IPS DF 6.9 (cell line): ENCODE measurements at places on chromosomes 5 and 9.
A peak's percentile ranks its signal among the peaks of the same experiment; 100 is the strongest.

DNA sequence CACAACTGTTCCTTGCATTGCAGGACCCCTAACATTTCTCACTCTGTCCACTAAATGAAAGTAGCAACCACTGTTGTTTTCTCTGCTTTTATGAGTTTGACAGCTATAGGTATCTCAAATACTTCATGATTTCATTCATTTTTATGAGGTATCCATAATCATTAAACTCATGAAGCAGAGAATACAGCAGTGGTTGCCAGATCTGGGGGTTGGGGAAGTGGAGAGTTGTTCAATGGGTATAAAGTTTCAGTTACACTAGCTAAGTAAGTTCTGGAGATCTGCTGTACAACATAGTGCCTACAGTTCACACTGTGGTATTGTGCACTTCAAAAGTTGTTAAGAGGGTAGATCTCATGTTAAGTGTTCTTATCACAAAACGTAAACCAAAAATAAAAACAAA is 23.4 kb upstream of the CAMK4 start:
- DNase-seq: no peak

DNA sequence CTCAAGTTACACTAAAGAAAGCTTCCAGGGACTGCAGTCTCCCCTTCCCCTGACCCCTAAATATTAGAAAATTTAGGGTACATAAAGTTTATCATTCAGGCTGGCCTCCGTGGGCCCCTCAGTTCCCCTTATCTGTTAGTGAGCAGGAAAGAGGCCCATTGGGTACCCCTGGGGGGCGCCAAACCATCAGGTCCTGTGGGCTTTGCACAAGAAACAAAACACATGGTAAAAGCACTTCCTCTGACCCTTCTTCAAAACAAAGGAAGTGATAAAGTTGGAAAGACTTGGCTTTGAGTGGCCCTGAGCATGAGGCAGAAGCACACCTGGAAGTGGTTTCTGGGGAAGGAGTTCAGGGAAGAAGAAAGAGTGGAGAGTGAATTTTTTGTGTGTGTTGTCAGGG is 213.0 kb downstream of the SMARCA2 start:
- peak; percentile 48 for DNase-seq

GRCh38 chr9:18106006-18106560 is 367.9 kb upstream of the ADAMTSL1 start:
- no peak for DNase-seq

DNA sequence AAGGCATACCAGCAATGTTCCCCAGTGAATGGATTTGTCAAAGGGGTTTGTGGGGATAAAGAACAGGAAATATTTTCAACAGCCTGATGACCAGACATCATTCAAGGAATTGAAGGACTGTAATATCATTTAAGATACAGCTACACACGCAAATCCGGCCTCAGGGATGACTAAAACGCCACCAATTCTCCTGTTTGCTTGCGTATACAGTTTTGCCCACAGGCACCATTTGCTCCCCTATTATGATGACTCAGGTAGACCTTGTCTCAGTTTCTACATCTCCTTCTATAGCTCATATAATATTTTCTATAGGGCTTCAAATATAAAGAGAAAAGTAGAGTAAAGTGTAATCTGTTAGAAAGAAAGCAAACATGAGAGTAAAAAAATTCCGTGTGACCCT is 29.7 kb upstream of the ITGA1 start:
- DNase-seq: no peak

GRCh38 chr5:64612344-64612961 is 77.8 kb upstream of the SHISAL2B start:
- DNase-seq: peak; percentile 50

DNA sequence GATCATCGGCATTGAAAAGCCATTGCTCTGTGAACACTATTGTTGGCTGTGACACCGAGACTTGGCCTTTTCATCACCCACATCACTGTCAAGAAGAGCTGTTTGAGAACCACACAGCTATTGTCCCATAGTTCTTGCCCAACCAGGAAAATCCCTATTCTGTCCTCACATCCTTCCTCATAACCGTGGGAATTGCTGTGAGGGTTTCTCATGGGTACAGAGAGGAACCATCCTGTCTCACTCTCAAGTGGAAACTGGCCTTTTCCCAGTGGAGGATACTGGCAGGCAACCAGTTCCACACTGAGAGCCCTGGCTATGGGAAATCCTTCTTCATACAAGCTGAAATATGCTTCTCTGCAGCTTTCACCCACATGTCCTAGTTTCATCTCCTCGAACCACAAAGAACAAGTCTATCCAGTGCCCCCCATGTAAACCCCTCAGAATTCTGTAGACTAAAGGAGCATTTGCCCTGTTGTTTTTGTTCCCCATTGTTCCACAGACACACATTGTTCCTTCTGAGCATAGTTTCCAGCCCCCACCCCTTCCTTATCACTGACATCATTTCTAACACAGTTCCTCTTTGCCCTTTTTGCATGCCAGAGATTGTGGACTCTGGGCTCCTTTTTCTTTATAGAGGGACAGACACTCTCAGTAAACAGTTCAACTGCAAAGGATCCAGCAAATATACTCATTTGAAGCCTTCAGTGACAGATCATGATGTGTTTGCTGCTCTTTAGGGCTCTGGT is 57.8 kb upstream of the C5orf46 start:
- DNase-seq: no peak

DNA sequence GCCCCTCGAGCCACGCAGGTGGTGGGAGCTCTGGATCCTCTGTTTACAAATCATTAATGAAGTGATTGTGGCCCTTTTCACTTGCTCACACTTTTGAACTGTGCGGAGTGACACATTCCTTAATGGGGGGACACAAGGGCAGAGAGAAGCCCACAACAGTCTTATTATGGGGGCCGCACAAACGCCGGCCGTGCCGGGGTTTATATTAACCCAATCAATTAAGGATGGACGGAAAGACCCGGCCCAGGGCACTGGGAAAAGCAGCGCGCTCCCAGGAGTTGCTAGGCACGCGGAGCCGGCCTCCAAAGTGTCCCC is 634.8 kb downstream of the IRX1 start:
- DNase-seq: no peak

GRCh38 chr9:120891884-120892747 is 15.1 kb upstream of the PHF19 start:
- no peak for DNase-seq

- no peak for DNase-seq
Observed at GRCh38 chr9:76883341-76883855, 22.5 kb downstream of the PRUNE2 start.

DNA sequence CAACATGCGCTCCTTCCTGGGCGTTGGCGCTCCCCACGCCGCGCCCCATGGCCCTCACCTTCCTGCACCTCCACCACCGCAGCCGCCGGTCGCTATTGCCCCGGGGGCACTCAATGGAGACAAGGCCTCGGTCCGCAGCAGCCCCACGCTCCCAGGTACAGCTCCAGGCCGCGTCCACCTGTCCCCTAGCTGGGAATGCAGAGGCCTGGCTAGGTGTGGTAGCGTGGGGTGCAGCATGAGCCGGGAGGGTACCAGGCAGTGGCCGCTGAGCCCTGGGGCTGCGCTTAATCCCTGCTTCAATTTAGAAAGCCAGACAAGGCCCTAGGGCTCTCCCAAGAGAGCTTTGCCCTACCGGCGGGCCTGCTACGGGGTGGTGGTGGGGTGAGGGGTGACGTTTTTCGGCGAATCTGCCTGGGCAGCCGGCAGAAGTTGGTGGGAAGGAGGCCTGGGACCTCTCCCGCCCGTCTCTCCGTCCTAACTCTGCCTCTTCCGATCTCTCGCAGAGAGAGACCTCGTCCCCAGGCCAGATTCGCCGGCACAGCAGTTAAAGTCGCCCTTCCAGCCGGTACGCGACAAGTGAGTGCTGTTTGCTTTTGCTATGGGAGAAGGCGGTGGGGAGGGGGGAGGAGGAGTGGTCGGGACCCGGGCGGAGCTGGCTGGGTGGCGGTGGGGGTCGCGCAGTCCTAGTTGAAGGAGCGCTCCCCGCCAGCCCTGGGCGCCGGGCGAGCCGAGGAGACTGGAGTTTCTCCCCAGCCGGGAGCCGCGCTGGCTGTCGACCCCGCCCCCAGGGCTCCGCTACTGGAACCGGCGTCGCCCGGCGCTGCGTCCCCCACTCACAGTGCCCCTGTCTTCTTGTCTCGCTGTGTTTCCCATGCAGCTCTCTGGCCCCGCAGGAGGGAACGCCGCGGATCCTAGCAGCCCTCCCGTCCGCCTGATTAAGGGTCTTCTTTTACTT is 4.8 kb downstream of the IRX1 start:
- no peak for DNase-seq

DNA sequence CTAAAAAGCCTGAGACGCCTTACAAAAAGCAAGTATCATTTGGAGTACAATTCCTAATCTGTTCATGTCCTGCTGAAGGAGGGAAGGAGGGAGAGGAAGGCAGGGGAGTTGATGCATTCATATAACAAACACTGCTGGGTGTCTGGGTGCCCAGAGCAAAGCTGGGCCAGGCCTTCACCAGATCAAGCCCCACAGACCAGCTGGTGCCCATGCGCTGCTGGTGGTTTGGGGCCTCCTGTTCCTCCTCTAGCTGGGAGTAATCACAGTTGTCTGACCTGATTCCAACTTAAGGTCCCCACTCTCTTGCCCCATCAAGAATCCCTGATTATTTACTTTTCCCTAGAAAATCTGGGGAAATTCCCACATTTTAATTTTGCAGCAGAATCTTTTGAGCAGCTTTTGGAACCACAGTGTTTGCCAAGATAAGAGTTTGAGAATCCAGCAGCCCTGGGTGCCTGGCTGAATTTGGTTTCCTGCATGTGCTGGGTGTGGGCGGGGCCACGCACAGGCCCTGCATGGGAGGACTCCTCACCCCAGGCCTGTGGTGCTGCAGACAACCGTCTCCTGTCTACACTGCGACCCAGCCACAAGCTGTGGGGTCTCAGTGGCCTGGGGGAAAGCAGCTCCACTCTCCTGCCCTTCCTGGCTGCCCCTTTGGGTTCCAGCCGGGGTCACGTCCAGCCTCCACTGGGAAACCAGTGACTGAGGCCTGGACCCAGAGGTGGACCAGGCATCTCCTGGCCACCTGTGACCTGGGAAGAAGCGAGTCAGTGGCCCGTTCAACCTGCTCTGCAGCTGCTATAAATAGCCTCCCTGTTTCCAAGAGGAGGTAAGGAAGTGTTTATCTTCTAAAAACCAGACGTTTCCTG is 47.5 kb downstream of the NEURL1B start:
- no peak for DNase-seq

- no peak for DNase-seq
Observed at GRCh38 chr9:129458155-129458661, 162.7 kb downstream of the C9orf50 start.

- peak; percentile 97 for DNase-seq
Observed at GRCh38 chr5:37370864-37371726, at the start of gene NUP155. Gene NUP155 (minus strand): TSS chr5:37371106. CDS start chr5:37370977, 129 bp downstream.

DNA sequence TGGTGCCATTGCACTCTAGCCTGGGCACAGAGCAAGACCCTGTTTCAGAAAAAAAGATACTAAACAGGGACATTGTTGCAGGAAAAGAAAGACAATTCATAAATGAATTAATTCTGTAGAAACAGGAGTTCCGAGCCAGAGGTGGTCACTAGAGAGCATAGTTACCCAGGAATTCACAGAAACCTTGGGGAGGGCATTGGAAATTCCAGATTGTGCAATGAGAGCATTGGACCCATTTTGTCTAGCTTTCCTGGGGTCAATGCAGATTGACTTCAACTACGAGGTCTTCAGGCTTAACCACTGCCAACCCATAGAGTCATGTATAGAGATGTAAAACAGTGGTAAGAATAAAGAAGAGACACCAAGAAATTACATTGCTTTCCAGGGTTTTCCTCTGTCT is 63.1 kb downstream of the ABHD17B start:
- no peak for DNase-seq

DNA sequence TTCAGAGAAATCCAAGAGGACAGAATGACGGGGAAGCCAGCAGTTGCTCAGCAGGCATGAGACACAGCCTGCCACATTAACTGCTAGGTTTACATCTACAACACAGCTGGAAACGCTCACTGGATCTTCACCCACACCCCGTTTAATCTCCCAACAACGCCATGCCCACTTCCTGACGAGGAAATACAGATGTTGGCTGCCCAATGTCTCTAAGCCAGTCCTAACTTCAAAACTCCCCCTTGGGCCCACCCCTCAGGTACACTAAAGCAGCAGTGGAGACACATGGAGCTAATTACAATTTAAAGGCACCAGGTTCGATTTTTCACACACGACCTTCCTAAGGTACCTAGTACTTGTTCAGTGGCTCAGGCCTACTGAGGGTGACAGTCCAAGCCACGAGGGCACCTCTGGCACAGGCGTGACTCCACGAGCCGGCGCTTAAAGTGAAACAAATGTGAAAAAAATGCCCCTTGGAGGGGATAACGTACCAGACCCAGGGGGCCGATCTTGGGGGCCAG is 904 bp downstream of the RPL12 start:
- no peak for DNase-seq

GRCh38 chr5:171562822-171563221 is 143.4 kb downstream of the FGF18 start:
- no peak for DNase-seq

GRCh38 chr5:78610163-78610583 is 38.4 kb downstream of the LHFPL2 start:
- no peak for DNase-seq

GRCh38 chr5:129724222-129724621 is 23.7 kb upstream of the MINAR2 start:
- peak; percentile 20 for DNase-seq

- no peak for DNase-seq
Observed at GRCh38 chr9:87069690-87070089, 122.4 kb upstream of the GAS1 start.

GRCh38 chr5:179805529-179806249 is 977 bp downstream of the MGAT4B start:
- DNase-seq: no peak

- no peak for DNase-seq
Observed at GRCh38 chr5:36741128-36741527, 134.7 kb downstream of the SLC1A3 start.

GRCh38 chr9:136990242-136990911 is 1.8 kb upstream of the PAXX start:
- DNase-seq: no peak

- DNase-seq: peak; percentile 31
Observed at GRCh38 chr5:44536650-44537260, 147.5 kb upstream of the FGF10 start.

DNA sequence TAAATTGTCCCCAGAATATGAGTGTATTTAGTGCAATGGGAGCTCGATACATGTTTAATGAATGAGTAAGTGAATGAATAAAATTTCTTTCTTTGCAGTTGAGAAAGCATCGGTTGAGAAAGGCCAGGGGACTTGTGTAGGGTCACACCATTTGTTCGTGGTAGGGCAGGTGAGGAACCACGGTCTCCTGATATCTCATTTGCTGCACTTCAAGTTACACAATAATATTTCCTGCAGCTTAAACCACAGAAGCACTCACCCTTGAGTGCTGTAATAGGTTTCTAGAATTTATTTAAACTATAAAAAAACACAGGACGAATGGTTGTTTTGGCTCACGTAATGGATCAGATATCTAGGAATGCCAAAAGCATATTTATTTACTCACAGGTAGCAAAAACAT is 429.8 kb downstream of the SPATA31D1 start:
- no peak for DNase-seq
